ENCODE measurements at places on chromosomes 11 and 22.

- no peak for DNase-seq
Observed at GRCh38 chr11:81089242-81089641, 1644.4 kb downstream of the FAM181B start.

- no peak for DNase-seq
Observed at GRCh38 chr11:122156940-122157382, 40.9 kb upstream of the BLID start.

DNA sequence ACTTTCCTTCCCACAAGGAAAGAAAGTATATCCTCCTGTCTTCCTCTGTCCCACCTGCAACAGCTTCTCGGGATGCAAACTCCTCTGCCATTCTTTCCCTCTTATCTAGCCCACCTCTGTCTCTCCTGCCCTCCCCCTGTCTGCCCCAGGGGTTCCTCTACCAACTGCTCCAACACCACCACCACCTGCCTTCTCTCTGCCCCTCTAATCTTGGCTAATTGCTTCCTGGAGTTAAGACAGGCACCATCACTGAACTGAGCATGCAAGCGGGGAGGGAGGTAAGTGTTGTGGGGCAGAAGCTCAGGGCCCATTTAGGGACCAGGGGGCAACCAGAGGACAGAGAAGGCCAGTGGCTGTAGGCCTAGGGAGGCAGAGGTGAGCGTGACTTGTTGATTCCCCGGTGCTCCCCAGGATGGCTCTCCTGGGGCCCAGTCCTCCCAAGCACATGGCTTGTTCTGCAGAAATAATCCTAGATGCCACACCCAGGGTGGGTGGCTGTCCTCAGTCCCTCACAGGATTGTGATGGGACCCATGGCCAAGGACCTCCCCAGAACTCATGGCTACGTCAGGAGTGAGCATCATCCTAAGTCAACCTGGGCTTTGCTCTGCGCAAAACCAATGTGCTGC lies 111.1 kb downstream of the TP53I11 start:
- DNase-seq: no peak

- DNase-seq: no peak
Observed at GRCh38 chr22:32342977-32343376, 14.7 kb upstream of the RFPL3 start.

DNA sequence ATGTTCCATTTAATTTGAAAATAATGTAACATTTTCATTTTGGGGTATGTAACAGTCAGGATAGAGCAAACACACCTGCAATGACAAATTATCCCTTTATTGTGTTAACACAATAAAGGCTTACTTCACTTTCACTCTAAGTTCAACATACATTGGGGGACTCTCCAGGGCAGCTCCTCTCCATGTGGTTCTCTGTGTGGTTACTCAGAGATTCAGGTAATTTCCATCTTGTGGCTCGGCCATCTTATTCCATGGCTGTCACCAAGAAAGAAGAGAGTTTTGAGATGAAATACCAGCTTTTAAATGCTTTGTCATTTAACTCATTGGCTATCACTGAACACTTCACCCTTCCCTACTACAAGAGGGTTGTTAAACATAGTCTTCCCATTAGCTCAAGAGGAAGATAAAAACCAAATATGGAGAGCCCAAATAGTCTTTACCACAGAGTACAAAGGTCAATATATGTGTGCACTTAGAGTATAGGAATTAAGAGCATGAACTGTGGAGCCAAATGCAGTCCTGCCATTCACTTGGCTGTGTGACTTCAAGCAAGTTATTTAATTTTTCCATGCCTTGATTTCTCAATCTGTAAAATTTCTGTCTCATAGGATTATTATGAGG lies 10.6 kb upstream of the TPH1 start:
- DNase-seq: no peak

GRCh38 chr11:78066471-78066870 lies 2.8 kb downstream of the THRSP start:
- no peak for DNase-seq

DNA sequence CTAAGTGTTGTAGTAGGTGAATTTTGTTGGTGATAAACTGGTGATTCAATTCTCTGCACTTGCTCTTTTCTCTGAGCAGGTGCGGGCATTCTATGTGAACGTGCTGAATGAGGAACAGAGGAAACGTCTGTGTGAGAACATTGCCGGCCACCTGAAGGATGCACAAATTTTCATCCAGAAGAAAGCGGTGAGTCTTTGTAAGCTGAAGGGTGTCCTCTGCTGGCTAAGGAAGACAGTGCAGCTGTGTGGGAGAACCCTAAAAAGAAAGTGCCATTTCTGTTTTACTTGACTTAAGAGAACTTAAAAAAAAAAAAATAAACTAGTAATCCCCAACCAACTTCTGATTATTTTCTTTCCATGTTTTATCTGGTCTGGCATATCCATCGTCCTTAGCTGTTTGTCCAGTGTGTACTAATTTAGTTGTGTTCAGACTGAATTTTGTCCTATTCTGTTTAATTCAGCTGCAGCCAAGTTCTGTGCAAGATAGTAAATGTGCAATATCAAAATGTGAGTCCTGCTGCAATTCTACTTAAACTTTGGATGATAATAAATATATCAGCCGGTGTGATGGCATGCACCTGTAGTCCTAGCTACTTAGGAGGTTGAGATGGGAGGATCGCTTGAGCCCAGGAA lies 29.6 kb downstream of the CAT start:
- DNase-seq: peak; percentile 24

DNA sequence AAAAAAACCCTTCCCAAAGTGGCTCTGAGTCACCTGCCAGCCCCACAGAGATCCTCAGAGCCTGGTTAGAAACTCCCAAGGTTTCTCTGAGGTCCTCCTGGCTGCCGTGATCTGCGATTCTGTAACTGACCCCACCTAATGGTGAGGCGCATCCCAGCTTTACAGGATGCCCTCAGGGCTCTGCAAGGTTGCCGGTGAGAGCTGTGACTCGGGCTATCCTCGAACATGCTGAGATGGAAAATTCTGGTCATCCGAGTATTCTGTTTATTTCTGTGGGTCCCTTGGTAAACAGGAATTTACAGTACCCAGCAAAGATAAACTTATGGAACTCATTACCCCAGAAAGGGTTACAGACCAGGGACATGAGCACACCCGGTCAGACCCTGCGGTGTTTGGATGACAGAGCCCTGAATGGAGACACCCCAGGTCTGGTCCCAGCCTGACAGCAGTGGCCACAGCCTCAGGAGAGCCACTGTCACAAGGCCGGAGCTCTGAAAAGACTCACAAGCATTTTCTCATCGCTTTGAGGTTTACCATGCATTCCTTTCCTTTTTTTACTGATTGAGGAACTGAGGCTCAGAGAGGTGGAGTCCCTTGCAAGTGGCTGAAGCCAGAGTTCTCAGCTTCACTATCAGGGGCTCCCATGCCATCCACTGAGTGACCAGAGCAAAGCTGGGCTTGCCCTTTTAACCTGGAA lies 22.2 kb downstream of the LIF start:
- no peak for DNase-seq

DNA sequence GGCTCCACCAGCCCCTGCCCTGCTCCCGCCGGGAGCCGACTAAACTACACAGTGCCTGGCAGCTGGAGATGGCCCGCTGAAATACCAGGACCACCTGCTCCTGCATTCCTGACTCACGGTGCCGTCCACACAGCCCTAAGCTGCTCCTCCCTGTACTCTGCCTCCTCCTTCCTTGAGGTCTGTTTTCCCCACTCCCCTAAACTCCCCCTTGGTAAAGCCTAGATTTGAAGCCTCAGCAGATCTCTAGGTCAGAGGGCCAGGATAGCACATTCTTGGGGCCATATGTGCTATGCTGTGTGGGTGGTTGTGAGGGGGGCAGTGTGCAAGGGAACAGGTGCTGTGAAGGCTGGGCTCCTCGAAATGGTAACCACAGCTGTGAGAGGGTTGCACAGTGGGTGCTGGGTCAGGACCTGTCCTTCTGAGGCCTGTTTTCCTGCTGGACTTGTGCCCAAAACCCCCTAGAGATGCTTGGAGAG lies 9.7 kb downstream of the LRFN4 start:
- no peak for DNase-seq

GRCh38 chr11:102794382-102794781 lies 3.6 kb downstream of the MMP1 start:
- no peak for DNase-seq

GRCh38 chr11:114400915-114401223 lies 403 bp downstream of the RBM7 start:
- no peak for DNase-seq

GRCh38 chr11:5363679-5364078 lies 12.4 kb downstream of the OR51B6 start:
- no peak for DNase-seq

DNA sequence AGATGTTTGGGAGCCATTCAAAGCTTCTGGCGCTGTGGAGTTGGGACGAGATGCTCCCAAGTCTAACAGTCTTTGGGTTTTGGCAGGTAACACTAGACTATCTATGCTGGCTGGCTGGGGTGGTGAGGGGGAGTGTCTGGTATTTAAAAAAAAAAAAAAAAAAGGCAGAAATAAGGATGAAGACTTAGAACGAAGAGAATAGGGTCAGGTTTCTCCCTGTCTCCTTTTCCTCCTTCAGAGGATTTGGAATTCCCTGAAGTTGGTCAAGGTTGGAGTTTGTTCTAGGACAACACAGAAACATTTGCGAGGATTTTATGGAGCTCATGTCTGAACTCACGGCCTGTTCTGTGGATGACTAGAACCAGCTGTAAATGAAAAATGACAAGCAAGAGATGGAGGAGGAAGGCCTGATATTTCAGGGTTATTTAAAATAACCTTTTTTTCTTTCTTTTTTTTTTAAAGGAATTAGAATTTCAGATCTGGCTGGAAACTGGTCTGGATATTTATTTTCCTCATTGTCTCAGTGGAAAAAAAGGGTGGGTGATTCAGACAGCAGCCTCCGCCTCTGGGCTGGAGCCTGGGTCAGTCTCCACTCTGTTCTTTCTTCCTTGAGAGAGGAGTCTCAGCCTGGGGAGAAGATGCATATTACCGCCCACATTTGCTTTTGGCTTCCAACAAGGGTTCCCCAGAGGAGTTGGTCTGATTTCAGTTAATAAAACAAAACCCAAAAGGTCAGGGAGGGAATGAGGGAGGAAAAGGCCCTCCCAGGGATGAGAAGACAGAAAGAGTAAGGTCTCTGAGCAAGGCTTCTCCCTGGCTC lies 80.1 kb downstream of the USP35 start:
- DNase-seq: no peak

- DNase-seq: no peak
Observed at GRCh38 chr11:11022125-11022730, 164.4 kb upstream of the ZBED5 start.

DNA sequence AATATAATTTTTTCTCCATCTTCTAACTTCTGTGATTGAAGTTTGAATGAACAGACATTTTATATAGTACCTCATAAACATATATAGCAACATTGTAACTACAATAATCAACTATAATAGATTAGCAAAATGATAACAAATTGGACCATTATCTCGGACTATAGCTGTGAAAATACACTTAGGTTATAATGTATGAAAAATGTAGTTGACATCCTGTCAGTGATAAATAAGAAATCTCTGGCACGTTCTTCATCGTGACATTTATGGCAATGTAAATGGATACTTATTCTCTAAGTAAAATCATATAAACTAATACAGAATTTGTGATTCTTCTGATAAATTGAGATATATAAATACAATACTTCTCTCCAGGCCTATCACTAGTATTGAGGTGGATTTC lies 333.3 kb downstream of the GUCY1A2 start:
- no peak for DNase-seq

GRCh38 chr11:64356498-64357411 lies 2.2 kb upstream of the RPS6KA4 start:
- DNase-seq: no peak

DNA sequence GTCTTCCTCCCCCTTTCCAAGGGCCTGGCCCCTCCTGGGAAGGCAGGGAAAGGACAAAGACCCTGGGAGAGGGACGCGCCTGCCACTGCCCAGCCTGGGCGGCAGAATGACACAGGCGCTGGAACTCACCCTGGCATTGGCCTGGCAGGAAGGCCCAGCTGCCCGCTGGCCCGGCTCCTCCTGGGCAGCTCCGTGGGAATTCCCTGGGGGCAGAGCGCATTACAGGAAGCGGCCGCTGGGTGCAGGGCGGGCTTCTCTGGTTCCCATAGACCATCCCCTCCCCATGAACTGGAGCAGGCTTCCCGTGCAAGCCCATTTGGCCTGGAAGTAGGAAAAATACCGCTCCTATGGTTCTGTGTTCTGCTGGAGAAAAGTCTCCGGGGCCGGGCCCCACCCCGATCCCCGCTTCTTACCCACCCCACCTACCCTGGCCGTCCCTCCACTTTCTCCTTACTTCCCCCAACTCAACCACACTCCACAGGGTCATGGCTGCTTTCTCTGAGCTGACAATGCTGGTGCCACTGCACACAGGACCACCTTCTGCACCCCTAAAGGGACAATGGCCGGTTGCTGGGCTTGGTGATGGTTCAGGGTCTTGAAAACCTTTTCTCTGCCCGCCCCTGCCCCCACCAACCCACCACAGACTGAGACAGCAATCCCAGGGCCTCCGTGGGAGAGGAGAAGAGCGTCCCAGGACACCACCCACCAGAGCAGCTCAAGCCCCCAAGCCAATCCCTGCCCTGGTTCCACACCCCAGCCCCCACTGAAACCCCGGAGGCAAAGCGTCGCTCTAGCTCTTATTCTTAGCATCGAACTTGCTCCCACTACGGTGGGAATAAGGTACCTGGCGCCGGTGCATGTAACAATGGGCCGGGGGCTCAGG lies 58.9 kb downstream of the LINC01488 start:
- DNase-seq: no peak

Measured in stimulated activated CD8-positive, alpha-beta memory T cell treated with anti-CD3 and anti-CD28 coated beads, Interleukin-4, amount 100 ng/mL, for 24 hours (primary cell).